ENCODE measurements at places on chromosomes 1 and 21. TPM values are rescaled to one million over a fixed set of nuclear protein-coding genes. Genes with fewer than 3 reads are reported as not detected.
A peak's percentile ranks its signal among the peaks of the same experiment; 100 is the strongest.

GRCh38 chr1:58996341-58997059 is 212.7 kb upstream of the JUN start:
- DNase-seq: no peak

GRCh38 chr1:114224196-114224907 is 70.7 kb upstream of the SYT6 start:
- DNase-seq: no peak

GRCh38 chr1:53260631-53261247 is 22.4 kb upstream of the MAGOH start:
- DNase-seq: no peak

DNA sequence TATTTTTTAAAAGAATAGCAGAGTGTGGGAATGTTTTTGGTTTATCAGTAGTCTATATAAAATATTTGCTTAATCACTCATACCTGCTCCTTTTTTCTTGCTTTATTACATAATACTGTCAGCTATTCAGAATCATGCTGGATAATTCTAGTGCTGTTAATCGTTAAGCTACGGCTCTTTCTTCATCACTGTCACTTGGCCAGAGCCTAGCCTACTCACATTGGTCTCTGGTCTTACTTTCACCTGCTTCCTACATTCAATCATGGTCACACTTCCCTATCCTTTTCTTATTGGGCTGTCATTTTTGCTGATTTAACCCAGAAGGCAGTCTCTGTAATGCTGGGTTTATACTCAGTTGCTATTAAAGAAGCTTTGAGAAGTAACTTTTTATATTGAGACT is 2.5 kb downstream of the KLHL20 start:
- no peak for DNase-seq

- no peak for DNase-seq
Observed at GRCh38 chr1:8207202-8207601, 110.7 kb upstream of the SLC45A1 start.

DNA sequence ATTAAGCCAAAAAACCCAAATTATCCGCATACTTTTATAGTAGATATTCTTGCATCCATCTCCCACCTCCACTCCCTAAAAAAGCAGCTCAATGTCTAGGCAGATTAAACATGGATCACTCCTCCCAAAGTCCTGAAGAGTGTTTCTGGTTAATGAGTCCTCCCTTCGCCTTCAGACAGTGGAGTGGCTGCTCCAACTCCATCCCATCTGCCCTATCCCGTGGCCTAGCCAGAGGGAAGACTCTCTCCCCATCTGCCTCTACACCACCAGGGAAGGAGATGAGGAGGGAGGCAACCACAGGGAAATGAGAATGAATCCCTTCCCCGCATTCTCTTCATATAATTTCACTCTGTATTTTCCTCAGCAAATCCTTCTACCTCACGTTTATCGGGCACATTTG is 103.8 kb downstream of the SLC45A1 start:
- DNase-seq: peak; percentile 8

- DNase-seq: no peak
Observed at GRCh38 chr1:114033216-114033706, 54.0 kb downstream of the OLFML3 start.

DNA sequence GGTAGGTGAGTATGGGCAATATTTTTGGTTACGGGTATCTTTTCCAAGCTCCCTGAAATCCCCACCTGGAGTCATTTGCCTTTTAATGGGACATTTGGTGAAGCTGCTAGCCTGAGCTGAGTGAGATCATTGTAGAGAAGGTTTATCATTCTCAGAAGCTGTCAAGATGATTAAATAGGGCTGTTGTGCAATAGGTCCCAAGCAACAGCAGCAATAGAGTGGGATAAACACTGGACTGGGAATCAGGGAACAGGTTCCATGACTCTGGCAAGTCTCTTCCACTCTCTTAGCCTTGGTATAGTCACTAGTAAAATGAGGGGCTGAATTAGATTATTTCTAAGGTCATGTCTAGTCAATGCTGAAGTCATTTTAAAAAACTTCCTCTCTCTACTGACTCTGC is 30.3 kb upstream of the FAM78B start:
- peak; percentile 18 for DNase-seq

DNA sequence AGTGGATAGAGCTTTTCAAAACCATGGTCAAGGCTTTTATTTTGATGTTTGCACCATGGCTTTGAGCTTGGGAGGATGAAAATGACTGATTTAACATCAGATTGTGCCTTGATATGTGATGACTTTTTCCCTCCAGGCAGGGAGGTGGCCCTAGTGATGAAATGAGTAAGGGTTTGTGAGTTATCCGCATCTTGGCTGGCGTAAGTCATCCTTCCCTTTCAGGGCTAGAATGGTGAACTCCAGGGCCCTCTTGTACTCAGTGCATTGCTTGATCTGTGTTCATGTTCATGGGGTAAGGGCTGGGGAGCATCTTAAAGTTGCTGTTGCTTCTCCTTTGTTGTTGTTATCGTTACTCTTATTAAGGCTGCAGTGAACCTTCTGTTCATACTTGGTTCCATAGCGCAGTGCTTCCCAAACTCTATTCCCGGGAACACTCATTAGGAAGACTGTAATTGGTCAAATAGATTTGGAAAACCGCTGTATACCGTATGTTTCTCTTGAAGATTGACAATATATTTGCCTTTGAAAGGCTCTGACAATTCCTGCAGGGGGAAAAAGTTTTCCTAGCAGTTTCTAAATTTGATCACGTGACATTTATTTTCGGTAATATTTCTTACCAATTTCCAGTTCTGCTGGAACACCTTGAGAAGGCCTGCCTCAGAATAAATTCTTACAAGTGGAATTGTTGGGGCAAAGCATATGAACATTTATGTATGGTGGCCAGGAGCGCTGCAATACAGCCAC is 23.1 kb downstream of the GPR137B start:
- no peak for DNase-seq

DNA sequence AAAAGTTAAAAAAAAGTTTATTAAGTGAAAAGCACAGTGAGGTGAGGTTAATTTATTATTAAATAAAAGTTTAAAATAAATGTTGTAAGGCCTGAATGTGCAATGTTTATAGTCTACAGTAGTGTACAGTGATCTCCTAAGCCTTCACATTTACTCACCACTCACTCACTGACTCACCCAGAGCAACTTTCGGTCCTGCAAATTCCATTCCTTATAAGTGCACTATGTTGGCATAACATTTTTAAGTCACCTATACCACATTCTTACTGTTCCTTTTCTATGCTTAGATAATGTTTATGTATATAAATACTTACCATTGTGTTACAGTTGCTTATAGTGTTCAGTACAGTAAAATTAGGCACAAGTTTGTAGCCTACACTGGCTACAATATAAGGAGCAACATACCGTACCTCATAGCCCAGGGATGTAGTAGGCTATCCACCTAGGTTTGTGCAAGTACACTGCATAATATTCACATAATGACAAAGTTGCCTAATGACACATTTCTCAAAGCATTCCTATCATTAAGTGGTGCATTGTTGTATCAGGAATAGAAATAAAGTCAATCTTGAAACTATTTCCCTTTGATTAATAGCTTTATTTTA is 426.5 kb upstream of the BRINP3 start:
- peak; percentile 72 for DNase-seq

GRCh38 chr1:161771161-161771560 is 5.0 kb downstream of the ATF6 start:
- DNase-seq: no peak

DNA sequence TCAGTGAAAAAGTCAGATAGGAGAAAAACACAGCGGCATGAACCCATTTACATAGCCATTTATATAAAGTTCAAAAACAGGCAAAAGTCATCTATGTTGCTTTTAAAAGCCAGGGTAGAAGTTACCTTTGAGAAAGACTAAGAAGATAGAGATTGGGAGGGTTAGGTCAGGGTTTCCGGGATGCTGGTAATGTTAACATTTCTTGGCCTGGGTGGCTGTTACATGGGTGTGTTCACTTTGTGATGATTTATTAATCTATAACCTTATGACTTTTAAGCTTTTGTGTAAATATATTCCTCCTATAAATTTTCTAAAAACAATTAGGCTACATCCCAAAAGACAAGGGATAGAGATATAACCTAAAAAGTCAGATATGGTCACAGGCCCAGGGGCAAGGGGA is 15.0 kb upstream of the FAM20B start:
- DNase-seq: no peak

Gene RAB4A
- total RNA-seq: 52.8 TPM

Gene ESRRG
- 0.17 TPM for total RNA-seq

Gene CCDC30
- 1.8 TPM for total RNA-seq

Gene GGPS1
- total RNA-seq: 37.9 TPM

Gene CYP4Z1
- not detected for total RNA-seq

Measured in mammary epithelial cell (primary cell).